ENCODE measurements at places on chromosomes 12 and 14. TPM values are rescaled to one million over a fixed set of nuclear protein-coding genes. Genes with fewer than 3 reads are reported as not detected.

Gene PAPLN
- 5.7 TPM for total RNA-seq

Gene TCTN2
- 13.6 TPM for total RNA-seq

Gene PTPN21
- total RNA-seq = 6.4 TPM

Gene PCNX1
- total RNA-seq = 17.8 TPM

Gene RFLNA
- total RNA-seq = 0.24 TPM

Gene CMTM5
- not detected for total RNA-seq

Gene NRXN3
- total RNA-seq = 0.74 TPM

Gene SPIC
- not detected for total RNA-seq

Gene SMOC1
- 16.4 TPM for total RNA-seq

Gene GRIN2B
- total RNA-seq = 2.8 TPM

Gene NXPH4
- 5.1 TPM for total RNA-seq

Gene KRT83
- total RNA-seq = 7.2 TPM

Gene ATXN7L3B
- total RNA-seq = 16.1 TPM

Gene DTX1
- total RNA-seq = 0.42 TPM

Gene PYGL
- total RNA-seq = 162 TPM

Gene TMCC3
- total RNA-seq = 1.1 TPM

Measured in A549 treated with GW870086 at 1 μM for 4 hours (cell line).